ENCODE measurements at places on chromosomes 5 and 9. TPM values are rescaled to one million over a fixed set of nuclear protein-coding genes. Genes with fewer than 3 reads are reported as not detected.
A peak's percentile ranks its signal among the peaks of the same experiment; 100 is the strongest.

Gene ZNF366
- total RNA-seq: not detected

- DNase-seq: peak; percentile 76
Observed at GRCh38 chr5:73233461-73234203, 60.6 kb downstream of the TMEM174 start.

DNA sequence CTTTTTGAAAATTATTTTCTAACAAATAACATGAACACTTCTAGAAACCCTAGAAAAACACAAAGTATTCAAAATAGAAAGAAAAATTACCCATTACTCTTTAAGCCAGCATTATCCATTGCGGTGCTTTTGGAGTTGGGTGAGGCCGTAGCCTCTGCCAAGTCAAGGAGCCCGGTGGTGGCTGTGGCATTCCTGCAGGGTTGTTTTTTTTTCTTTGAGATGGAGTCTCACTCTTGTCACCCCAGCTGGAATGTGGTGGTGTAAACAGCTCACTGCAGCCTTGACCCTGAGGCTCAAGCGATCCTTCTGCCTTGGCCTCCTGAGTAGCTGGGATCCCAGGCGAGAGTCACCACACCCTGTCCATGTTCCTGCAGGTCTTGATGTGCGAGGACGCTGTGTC is 8.2 kb upstream of the AHRR start:
- DNase-seq: no peak

DNA sequence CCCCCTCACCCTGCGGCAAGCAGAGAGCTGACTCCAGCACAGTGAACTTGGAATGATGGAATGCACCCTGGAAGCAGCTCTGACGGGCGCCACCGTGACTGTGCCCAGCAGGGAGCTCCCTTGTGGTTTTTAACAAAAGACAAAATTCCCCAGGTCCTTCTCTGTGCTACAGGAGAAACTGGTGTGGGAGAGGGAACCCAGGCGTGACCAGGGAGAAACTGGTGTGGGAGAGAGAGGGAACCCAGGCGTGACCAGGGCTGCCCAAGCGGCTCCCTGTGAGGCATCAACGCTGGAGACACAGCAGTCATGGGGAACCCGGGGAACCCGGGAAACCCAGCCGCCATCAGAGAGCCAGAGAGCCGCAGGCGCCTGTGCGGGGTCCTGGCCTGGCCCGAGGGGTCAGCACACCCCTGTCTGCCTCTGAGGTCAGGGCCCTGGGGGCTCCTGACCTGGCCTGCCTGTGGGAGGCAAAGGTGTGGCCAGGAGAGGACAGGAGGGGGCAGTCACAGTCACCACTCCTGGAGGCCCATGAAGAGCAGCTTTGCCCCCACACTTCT is 3.1 kb upstream of the AHRR start:
- DNase-seq: no peak

DNA sequence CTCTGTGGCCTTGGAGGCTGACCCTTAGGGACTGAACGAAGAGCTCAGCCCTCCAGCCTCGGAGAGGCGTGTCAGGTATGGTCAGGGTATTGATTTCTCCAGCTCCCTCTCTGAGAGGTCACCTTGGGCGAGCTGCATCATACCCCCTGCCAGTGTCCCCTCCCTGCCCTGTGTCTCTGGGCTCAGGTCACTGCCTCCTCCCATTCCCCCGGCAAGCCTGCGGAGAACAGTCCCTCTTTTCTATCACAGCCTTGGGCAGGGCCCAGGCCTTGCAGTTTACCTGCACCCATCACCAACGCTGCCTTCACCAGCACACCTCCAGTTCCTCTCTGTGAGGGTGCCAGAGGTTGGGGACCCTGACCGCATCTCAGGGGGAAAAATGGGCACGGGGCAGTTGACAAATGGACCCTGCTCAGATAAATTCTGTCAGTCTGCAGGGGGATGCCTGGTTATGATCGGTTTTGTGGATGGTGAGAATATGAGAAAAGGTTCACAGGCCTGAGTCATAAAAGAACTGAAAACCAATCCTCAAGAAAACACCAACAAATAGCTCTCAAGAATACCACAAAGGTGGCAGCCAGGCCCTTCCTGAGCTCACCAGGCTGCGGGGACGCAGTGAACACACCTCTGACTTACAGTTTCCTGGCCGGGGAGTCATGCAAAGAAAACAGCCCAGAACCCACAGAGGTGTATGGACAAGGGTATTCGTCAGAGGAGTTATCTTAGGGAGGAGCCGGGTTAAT is 24.7 kb upstream of the RXRA start:
- no peak for DNase-seq
